Left lung (tissue), 14 donors: ENCODE measurements at places on chromosomes 11 and 22. TPM values are rescaled to one million over a fixed set of nuclear protein-coding genes. Genes with fewer than 3 reads are reported as not detected.

Gene ARHGAP20
- 47.8 TPM for polyA plus RNA-seq

DNA sequence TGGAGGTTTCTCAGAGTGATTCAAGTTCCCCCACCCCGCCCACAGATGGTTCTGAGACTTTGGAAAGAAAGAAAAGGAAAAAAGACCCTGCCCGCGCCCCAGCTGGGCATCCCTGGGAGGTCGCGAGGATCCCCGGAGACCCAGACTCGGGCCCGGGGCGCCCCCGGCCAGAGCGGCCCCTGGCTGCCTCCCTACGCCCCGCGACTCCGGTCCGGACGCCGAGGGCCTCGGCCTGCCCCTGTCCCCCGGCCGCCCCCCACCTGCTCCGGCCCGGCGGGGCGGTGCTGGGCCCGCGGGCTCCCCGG, 2.3 kb upstream of the AIFM3 start:
- DNase-seq, result no peak

GRCh38 chr11:2203440-2204259, 32.0 kb upstream of the TH start:
- no peak for DNase-seq

GRCh38 chr11:71500601-71501021, 26.5 kb upstream of the KRTAP5-7 start:
- no peak for DNase-seq

Gene OR51I1
- not detected for polyA plus RNA-seq

GRCh38 chr11:43997022-43997660, 50.6 kb upstream of the ACCSL start:
- no peak for DNase-seq

GRCh38 chr11:105923252-105923651, 98.8 kb downstream of the MSANTD4 start:
- no peak for DNase-seq

Gene UPB1
- polyA plus RNA-seq, result 1.6 TPM

DNA sequence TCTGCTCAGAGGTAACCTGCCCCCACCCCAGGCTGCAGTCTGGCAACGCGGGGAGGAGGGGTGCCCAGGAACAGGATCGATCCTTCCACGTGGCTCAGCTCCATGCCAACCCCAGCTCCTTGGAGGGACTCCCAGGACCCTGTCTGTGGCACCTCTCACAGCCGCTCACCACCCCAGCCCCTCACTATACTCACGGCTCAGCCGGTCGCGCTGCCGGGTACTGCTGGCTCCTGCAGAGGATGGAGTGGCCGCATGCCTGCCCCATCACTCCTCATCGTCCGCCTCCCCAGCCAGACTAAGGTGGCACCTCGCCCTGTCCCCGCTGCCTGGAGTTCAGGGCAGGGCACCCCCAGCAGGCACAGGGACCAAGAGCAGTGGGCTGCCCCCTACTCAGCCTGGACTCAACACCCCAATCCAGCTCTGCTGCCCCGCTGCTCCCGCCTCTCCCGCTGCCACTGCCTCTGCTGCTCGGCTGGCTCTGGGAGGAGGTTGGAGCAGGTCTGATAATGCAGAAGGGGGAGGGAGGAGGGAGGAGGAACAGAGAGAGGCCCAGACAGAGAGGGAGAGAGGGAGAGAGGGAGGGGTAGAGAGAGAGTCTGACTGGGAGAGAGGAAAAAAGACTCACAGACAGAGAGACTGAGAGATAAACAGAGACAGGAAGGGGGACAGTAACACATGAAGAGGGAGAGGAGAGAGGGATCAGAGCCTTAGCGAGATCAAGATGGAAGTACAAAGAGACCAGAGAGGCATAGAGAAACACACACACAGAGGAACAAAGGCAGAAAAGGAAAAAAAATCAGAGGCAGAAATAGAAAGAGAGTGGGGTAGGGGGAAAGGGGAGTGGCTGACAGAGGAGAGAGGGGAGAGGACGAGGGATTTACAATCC, at the start of gene PDE2A:
Gene PDE2A (minus strand): TSS at position 480 of the 886 bp plus-strand sequence. CDS start 215 bp downstream, at position 265.
- no peak for DNase-seq

GRCh38 chr11:63488789-63489188, 2.2 kb downstream of the PLAAT5 start:
- DNase-seq, result no peak

- DNase-seq, result peak; percentile 4
These were observed 534.8 kb downstream of the BRD1 start for GRCh38 chr22:49292909-49293308.

Gene ATF4
- 304 TPM for polyA plus RNA-seq

DNA sequence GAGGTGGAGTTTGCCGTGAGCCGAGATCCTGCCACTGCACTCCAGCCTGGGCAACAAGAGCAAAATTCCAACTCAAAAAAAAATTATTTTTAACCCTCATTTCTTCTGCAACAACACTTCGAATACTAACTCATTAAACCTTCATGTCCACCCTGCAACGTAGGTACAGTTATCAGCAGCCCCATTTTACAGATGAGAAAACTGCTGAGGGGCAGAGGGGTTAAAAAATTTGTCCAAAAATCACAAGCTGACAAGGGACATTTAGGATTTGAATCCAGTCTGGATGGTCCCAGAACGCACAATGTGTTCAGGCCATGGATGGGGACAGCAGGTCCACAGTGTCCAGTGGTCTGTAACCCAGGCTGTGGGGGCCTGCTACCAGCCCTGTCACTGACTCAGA, 29.0 kb downstream of the RHOD start:
- DNase-seq, result no peak

GRCh38 chr11:68213555-68214172, 568 bp upstream of the KMT5B start:
- peak; percentile 97 for DNase-seq

- no peak for DNase-seq
These were observed 23.2 kb downstream of the MFNG start for GRCh38 chr22:37462983-37463382.

DNA sequence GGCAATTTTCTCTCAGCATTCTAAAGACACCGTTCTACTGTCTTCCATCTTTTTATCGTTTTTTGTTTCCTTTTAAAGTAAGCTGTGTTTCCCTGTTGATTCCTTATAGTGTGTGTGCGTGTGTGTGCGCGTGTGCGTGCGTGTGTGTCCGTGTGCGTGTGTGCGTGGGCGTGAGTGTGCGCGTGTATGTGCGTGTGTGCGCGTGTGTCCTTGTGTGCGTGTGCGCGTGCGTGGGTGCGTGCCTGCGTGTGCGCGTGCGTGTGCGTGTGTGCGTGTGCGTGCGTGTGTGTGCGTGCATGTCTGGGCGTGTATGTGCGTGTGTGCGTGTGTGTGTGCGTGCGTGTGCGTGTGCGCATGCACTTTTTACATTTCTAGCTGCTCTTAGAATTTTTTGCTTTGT, 1033.7 kb downstream of the BRD1 start:
- DNase-seq, result no peak

- no peak for DNase-seq
These were observed 12.0 kb downstream of the CSTPP1 start for GRCh38 chr11:46948378-46949131.

Gene GLYAT
- 0.16 TPM for polyA plus RNA-seq

Gene KCNJ11
- polyA plus RNA-seq, result 11.6 TPM

DNA sequence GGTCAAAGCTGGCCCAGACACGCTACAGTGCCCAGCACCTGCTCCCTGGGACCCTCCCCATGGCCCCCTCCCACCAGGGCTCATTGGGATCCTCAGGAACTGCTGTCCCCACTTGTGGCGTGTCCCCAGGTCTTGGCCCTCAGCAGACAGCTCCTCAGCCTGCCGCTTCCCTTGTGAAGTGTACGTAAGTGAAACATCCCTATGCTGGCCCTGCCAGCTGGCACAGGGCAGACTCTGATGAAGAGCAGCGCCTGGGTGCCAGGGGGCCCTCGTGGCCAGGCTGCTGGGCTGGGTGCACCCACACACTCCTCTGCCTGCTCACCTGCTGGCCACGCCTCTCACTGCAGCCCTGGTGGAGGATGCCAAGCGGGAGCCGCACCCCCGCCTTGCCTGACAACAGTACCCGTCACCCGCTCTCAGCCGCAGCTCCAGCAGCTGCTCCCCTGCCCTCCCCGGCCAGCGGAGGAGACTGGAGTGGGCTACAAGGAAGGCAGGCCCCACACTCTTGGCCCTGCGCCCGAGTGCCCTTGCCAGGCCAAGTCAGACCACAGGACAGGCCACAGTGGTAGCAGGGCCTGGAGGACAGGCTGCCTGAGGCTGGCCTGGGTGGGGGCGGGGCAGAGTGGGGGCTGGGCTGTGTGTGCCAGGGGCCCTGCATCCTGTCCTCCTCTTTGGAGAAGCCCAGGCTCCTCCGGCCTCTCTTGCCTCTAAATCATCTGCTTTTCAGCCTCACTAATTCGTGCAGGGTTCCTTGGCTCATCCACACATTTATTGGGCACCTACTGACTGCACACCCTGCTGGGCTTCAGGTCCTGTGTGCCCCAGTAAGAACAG, 39.5 kb downstream of the IGF2 start:
- DNase-seq, result no peak

DNA sequence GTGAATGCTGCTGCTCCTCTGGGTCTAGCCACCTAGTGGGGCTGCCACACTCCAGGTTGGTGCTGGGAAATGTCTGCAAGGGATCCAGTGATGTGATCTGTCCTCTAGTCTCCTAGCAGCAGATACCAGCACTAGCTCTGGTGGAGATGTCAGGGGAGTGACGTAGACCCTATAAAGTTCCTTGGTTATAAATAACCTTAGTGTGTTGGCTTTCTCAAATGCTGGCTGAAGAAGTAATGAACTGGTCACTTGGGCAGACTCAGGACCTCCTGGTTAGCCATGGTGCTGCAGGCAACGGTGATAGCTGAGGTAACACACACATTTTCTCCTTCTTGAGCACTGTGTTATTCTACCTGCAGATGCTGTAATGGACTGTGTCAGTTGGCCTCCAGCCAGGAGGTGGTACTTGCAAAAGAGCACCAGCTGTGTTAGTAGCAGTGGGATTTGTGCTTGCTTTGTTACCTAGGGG, 35.5 kb downstream of the BBOX1 start:
- DNase-seq, result no peak

DNA sequence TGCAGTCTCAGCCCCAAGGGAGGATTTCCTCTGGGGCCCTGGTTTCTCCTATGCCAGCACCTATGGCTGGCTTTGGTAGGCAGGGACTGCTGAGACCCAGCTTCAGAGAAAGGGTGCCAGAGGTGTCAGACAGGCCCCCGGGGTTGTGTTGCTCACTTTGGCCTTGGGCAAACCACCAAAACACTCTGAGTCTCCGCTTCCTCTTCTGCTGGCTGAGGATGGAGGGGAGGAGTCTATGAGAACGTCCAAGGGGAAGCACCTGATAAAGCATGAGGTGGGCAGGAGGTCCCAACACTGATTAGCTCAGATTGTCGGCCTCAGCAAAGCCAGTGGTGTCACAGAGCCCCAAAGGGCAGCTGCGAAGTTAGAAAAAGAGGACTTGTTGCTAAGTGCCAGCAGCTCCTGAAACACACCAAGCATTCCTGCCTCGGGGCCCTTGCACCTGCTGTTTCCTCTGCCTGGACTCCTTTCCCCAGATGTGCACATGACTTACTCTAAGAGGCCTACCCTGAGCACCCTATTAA, 10.5 kb downstream of the SMTNL1 start:
- no peak for DNase-seq

Gene SYT12
- 0.10 TPM for polyA plus RNA-seq

DNA sequence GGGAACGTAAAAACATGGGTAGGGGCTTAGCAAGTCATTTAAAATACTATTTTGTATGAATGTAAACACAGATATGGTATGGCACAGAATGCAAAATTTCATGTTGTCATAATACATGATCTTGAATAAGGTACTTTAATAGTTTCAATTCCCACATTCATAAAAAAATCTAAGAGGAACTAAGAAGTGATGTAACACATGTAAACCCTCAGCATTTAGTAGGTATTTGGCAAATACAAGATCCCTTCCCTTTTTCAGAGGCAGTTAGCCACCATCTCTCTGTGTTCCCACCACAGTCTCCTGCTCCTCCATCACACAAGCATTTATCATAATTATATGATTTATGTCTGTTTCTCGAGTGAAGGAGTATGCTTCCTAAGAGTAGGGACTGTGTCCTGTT, 251.8 kb downstream of the TENM4 start:
- DNase-seq, result no peak

DNA sequence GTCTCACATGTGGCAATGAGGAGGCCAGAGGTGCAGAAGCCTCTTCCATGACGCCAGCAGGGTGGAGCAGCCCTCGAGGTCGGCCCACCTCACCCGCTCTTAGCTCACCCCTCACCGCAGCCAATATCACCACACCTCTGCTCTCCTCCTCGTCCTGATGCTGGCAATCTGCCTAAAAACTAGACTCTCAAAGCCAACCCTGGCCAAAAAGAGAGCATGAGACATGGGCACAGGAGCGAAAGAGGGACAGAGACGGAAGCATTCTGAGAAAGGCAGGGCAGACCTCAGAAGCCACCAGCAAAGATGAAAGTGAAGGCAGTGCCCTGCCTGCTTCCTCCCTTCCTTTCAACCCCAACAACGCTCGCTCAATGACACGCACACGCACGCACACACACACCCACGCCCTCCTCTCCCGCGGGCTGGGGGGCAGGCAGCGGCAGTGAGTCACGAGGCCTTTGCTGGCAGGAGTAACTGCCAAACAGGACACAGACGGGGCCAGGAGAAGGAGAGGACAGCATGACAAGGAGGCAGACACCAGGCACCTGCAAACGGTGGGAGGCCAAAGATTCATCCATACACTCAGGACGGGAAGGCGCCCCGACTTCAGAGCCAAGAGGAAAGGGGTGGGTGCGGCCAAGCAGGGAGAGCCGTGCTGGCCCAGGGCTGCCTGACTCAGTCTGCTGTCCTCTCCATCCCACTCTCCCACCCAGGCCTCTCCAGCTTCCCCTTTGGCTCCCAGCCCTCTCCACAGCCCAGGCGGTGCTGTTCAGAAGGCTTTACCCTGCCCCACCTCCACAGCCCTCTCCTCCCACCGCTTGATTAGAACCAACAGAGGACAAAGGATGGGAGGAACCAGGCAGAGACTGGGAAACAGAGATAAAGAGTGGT, 11.4 kb downstream of the IGSF9B start:
- DNase-seq, result no peak

GRCh38 chr11:29093416-29094120, 923.3 kb downstream of the KCNA4 start:
- no peak for DNase-seq

- DNase-seq, result no peak
These were observed 45.8 kb upstream of the AMPD3 start for GRCh38 chr11:10409207-10409661.

DNA sequence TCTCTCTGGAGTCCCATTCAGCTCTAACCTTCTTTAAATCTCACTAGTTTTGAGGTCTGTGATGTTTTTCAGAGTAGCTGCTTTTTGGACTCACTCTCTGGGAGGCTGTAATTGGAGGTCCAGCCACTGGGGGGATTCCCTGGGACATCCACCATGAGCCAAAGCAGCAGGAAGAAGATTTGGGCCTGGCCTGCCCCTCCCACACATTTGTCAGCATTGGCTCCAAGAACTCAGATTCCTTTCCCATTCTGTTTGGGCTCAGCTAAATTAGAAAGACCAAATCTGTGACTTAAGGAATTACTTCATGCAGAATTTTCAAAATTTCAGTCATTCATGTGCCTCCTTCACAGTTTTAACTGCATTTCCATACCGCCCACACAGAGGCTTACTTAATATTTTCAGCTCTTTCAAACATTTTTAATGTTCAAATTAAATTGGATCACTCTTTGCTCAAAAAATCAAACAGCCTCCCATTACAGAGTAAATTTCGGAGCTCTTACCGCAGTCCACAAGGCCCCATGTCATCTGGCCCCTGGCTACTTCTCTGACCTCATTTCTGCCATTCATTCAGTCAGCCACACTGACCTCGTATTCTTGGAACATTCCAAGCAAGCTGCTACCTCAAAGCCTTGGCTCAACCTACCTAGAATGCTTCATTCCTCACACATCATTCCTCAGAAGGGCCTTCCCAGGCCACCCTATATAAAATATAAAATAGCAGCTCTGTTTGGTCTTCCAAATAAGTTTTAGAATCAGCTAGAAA, 54.5 kb upstream of the RRAS2 start:
- DNase-seq, result no peak

Gene SPATA19
- not detected for polyA plus RNA-seq

Gene TBX1
- 12.0 TPM for polyA plus RNA-seq

- no peak for DNase-seq
These were observed 702 bp downstream of the SYN3 start for GRCh38 chr22:33057363-33057995.
